ENCODE measurements at places on chromosomes 16 and 17.

DNA sequence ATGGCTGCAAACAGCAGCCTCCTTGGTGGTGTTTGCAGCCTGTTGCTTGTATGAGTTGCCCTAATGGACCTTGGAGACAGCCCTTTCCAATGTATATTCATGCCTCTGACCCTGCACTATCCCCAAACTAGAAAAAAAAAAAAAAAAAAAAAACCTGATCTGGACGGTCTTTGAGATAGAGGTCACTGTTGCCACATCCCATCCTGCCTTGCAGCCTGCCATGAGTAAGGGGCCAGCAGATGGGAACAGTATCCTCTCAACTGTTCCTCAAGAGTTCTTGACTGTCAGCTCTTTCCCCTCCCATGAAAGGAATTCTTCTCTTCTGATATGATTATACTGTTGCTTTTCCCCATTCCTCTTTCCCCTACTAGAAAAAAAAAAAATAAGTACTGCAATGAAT is 152.4 kb downstream of the SSH2 start:
- no peak for DNase-seq

DNA sequence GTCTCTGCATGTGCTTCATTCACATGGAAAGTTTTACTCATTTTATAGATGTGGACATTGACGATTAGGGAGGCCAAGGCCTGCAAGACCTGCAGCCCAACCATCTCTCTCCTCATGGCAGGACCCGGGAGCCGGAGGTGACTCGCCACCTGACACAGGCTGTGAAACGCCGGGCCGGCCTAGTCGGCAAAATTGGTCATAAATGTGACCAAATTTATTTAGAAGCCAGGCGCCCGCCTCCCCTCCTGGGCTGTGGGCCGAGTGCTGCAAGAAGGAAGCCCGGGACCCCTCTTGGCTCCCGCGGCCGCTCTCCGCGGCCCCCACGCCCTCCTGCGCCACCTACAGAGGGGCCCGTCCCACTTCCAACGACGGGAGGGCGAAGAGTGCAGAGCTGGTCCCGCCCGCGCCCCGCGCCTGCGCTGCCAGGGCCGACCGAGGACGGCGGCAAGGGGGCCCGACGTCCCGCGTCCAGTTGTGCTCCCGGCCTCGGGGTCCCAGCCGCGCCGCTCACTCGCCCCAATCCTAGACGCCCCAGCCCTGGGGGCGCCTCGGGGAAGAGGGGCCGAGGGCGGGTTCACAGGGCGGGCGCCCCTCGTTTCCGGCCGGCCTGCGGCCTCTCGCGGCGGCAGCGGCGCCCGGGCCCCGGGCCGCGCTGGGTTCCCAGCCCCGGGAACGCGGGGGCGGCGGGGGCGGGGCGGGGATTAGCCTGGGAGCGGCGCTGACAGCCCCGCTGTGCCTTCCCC is 47.5 kb downstream of the WNT3 start:
- DNase-seq = no peak

GRCh38 chr17:46862949-46863348 is 11.6 kb downstream of the WNT9B start:
- no peak for DNase-seq

DNA sequence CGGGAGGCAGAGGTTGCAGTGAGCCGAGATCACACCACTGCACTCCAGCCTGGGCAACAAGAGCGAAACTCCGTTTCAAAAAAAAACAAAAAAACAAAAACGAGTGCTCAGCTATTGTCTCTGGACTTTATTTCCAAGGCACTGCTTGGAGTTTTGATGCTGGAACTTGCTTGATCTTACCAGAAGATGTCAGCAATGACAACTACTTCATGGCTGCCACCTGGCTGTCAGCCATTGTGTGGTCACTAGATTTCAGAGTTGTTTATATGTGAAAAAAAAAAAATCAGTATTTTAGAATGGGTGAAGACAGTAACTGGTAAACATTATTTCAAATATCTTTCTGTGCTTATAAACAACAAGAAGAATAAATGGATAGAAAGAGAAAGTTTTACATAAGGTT is 26.3 kb upstream of the OR4D1 start:
- peak; percentile 6 for DNase-seq

DNA sequence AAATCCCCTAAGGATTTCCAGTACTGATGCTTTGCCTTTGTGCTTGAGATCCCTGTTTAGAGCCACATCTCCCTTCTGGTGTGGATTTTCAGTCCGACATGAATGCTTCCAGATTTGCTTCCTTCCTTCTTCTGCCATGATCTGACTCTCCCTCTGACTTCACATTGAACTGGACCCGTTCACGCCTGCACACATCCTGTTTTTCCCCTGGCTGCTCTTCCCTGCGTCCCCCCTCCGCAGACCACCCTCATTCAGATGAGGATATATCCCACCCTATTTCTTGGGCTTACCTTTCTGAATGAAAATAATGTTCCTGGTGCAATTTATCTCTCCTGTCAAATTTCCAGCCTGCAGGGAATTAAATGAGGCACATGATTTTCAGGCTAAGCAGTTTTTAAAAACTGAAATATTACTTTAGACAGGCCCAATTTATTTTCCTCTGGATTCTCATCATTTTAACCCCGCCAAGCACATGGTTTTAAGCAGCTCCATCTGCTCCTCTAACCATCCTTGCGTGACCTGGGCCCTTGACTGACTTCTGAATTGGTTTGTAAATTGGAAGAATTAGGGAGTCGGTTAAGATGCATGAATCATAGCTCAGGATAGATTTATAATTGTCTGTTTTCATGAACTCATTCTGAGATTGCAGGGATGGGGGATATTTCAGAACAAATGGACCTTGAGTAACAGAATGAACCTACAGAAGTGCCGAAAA is 59.2 kb downstream of the BMERB1 start:
- DNase-seq = no peak

DNA sequence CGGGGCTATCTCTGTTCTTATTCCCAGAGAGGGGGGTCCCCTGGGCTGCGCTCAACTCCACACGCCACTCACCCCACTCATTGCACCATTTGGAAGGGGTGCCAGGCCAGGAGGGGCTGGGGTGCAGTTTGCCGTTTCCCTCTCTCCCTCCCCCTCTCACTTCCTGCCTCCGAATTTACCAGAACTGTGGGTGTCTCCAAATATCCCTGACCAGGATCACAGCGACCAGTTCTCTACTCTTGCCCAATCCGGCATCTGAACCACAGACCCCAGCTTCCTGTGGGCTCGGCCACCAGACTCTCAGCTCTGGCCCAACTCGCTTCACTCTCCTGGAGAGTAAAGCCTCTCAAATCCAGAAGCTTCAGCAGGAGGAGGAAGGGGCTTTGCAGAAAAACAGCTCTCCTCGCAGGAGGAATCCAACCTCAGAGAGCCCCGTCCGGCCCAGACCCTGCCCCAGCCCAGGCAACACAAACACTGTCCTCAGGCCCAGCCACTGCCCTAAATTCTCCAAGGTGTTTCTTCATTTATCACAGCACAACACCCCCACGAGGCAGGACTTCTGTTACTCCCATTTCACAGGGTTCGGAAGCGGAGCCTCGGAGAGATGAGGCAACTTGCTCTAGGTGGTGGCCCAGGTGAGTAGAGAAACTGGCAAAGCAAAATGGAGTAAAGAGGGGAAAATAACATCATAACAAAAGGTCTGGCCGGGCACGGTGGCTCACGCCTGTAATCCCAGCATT is 423 bp upstream of the ASGR2 start:
- no peak for DNase-seq

DNA sequence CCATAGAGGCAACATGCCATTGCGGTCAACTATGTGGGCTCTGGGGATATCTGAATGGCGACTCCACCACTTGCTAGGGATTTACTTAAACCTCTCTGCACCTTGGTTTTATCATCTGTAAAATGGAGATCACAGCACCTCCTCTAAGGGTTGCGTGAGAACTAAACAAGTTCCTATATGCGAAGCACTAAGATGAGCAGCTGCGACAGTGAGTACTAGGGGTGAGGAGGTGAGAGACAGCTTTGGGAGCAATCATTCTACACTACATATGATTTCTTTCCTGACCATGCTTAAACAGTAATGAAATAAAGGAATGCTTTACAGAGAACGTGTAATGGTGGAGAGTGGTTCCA is 61.4 kb downstream of the CREBBP start:
- no peak for DNase-seq

GRCh38 chr17:32871746-32872145 is 5.2 kb downstream of the MYO1D start:
- no peak for DNase-seq

- no peak for DNase-seq
These were observed 24.5 kb upstream of the HYDIN start for GRCh38 chr16:71254832-71255525.

- peak; percentile 62 for DNase-seq
These were observed at the start of gene SPATA20 for GRCh38 chr17:50547035-50547735. Gene SPATA20 (plus strand): TSS chr17:50547174. CDS start chr17:50547209, 35 bp downstream.

- no peak for DNase-seq
These were observed 7.6 kb downstream of the XPO6 start for GRCh38 chr16:28204204-28204603.

DNA sequence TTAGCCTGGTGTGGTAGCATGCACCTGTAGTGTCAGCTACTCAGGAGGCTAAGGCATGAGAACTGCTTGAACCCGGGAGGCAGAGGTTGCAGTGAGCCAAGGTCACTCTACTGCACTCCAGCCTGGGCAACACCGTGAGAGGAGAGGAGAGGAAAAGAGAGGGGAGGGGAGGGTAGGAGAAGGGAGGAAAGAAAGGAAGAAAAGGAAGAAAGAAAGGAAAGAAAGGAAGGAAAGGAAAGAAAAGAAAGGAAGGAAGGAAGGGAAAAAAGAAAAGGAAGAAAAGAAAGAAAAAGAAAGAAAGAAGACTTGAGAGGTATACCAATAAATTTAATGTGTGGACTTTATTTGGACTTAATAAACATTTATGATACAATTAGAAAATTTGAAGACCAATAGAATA is 66.8 kb upstream of the FA2H start:
- DNase-seq = no peak

- DNase-seq = no peak
These were observed 56.9 kb upstream of the PHOSPHO1 start for GRCh38 chr17:49287481-49287880.

- no peak for DNase-seq
These were observed 538 bp upstream of the RAPGEFL1 start for GRCh38 chr17:40176754-40177110.

DNA sequence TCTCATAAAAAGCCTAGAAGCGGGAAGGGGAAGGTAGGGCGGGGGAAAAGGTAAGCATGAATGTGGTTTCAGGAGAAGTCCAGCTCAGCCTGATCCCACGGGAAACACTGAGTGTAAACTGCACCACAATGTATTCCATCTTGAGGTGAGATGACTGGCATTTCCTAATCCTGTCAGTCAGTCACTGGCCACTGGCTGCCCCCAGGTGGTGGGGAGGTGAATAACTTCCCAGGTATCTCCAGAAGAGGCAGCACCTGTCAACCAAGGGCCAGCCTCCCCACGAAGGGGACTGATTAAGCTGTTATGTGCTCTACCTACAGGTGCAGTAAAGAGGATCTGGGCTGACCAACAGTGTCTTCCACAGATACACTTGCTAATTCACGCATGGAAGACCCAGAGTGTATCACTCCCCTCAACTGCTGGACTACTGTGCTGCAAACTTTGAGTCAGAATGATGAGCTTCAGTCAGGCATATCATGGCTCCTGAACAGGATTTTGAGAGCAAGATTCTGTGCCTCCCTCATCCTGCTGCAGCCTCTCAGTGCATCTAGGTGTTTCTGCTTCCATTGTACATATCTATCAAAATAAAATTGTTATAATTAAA is 108.5 kb upstream of the CCL2 start:
- DNase-seq = no peak

- DNase-seq = no peak
These were observed 12.8 kb upstream of the GNG13 start for GRCh38 chr16:813204-813915.

DNA sequence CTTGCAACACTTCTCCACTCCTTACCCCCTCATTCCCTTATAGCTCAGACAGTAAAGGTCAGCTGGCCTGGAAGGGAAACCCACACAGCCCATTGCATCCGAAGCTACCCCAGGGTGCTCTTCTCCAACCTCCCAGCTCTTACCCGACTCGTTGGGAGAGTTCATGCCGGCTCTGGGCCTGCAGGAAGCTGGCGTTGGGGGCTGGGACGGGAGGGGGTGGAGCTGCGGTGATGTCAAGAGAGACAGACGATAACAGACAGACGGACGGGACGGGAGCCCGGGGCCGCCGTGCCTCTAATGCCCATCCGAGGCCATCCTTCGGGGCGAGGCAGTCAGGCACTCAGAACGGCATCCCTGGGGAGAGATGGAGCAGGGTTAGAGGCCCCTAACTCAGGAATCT is 6.1 kb downstream of the HDAC5 start:
- DNase-seq = no peak
